ENCODE measurements at places on chromosomes 2 and 18.
A peak's percentile ranks its signal among the peaks of the same experiment; 100 is the strongest.

DNA sequence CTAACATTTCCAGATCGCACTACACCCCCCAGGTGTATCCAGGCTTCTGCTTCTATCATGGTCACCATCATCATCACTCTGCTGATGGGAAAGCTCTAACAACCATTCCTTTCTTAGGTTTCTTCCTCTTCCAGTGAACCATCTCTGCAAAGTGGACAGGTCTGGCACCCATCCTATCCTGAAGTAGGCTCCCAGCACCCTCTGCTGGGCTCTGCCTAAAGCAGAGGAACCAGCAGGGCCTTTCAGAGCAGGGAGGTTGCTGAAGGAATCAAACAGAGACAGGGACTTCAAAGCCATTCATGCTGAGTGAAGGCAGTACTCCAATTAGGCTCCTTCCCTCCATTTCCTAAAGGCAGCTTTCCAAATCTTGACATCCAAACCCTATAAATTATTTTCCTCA, 27.2 kb upstream of the SATB2 start:
- DNase-seq, result no peak

DNA sequence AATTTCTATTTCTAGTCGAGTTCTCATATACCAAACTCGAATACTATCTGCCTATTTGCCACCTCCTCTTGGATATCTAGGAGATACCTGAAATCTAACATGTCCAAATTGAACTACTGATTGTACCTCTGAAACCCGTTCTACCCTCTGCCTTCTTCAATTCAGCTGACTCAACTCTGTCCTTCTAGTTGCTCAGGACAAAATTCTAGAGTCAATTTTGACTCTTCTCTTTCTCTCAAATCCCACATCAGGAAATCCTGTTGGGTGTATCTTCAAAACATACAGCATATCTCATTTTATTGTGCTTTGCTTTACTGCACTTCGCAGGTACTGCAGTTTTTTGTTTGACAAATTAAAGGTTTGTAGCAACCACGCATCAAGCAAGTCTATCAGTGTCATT, 137.8 kb downstream of the ZAP70 start:
- no peak for DNase-seq

- no peak for DNase-seq
These were observed 40.1 kb upstream of the GPD2 start for GRCh38 chr2:156396126-156396525.

GRCh38 chr2:193907561-193907960, 1712.8 kb upstream of the TMEFF2 start:
- DNase-seq, result no peak

DNA sequence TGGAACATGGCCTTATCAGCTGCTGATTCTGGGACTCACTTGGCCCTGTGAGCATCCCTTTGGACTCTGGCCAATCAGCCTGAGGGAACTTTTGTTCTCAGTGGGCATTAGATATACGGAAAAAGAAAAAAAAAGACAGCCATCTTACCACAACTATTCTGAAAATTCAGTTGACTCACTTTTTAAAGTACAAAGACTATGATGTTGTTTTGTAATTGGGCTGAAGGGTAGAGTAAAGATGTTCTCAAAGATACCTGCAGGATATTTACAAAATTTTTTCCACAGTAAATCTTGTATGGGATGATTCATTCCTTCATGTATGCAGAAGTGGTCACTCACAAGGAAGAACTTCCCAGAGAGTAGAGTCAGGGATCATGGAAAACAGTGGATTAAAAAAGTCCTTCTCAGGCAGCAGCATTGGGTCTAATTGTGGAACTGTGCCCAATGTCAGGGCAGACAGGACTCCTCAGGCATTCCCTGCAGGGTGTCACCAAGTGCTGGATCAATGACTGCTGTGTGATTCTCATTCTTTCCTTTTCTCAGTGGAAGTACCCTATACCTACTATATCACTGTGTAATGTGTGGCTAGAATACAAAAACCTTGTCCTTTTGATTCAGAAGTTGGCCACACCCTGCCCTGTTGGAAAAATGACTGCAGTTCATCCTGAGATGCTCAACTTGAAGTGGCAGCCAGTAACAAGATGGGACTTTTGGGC, 35.4 kb downstream of the SULT1C4 start:
- no peak for DNase-seq

GRCh38 chr18:76233876-76234675, 261.0 kb downstream of the ZNF516 start:
- no peak for DNase-seq

GRCh38 chr2:75408771-75409170, 152.0 kb downstream of the EVA1A start:
- DNase-seq, result no peak

DNA sequence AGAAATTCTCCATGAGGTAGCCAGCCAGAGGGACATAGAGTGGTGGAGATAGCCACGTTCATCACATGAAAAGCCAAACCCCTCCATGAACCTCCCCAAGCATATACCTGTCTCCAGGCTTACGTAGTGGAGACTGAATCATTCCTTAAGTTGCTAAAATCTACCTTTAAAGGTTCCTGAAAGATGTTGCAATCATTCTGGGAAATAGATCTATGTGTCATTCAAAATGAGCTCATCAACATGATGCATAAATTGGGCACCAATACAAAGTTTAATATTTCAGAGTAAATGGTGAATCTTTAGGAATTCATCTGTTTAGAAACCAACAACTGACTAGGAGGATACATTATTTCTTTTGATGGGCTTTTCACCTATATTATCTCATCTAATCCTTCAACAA, 362.6 kb upstream of the ID2 start:
- no peak for DNase-seq

GRCh38 chr2:143262389-143262788, 133.2 kb downstream of the ARHGAP15 start:
- no peak for DNase-seq

DNA sequence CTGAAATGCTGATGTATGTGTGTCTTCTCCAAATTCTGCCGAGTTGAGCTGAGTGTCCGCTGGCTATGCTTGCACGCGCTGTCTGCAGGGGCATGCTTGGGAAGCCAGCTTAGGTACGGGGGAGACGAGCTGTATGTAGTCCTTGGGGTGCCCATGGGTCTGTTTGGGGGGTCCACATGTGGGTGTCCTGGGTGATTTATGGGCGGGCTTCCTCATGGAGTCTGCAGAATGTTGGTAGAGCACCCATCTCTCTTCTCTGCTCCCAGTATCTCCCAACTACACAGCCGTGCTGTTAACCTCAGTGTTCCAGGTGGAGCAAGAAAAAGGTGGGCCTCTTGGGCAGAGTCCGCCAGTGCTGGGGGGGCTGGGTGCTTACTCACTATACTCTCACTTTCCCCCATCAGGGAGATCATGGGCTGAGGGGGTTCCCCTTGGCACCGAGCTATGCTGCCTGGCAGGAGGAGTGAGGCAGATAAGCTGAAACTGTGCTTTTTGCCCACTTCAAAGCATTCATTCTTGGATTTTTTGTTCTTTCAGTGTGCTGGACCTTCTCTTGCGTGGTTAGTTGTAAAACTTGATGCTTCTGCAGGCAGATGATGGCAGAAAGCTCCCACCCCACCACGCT, 128.2 kb upstream of the ALKAL2 start:
- DNase-seq, result no peak

- no peak for DNase-seq
These were observed 12.8 kb downstream of the SESTD1 start for GRCh38 chr2:179251870-179252269.

DNA sequence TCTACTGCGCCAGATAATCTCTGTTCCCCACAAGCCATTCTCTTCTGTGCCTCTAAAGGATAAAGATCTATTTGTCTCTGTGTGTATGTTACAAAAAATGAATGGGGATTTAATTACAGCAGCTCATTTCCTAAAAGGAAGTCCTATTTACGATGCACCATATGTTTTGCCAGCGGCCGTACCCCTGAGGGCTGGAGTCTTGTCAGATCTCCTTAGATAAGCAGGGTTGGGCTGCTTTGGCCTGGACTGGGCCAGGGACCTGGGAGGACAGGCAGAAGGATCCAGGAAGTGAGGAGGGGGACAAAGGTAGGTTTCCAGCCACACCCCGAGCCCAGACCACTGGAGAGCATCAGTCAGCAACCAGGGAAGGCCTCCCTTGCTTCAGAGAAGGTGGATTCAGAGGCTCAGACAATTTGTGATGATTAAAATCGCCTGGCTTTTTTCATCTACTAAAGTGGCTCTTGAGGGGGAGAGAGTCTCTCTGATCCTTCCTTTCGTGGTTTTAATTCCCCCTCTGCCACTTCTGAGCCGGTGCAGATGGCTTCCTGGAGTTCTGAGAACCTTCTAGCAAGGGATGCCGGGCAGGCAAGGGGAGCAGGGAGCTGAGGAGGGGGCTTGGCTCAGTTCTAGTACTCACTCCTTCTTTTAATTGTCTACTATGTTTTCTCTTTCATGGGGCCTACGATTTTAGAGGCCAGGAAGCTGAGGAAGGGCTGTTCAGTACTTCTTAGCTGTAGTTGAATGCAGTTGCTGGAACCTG, 42.1 kb downstream of the MYCN start:
- no peak for DNase-seq

GRCh38 chr2:97871096-97871780, 124.5 kb downstream of the TMEM131 start:
- no peak for DNase-seq

DNA sequence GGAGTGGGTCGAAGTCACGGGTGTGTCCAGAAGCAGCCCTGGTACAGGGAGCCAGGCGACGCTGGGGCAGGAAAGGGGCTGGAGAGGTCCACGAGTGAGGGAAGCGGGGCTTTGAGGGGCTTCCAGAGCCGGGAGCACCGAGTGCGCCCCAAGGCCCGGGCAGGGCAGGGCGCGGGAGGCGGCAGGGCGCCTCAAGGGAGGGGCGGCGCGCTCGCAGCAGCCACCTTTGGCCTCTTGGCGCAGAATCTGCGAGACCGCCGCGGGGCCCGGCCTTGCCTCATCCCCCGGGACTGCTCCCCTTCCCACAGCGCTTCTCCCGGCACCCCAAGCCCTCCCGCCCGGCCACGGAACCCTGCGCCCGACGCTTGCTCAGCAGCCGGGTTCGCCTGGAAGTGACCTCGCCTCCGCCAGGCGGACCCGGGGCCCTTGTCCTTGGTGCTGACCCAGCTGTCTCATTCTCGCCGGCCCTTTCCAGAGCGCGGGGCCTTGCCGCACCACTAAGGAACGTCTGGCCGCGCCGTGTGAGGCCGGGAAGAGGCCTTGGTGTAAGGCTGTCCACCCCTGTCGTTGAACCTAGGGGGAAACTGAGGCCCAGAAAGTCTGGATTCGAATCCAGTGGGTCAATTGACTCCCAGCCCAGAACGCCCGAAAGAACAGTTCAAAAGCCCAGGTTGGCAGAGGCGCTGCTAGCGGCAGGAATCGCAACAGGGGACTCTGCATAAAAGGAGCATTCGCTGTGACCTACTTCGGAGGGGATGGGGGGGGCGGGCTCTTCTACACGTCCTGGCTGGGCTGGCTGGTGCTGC, 584 bp upstream of the DNER start:
- DNase-seq, result peak; percentile 53

GRCh38 chr18:77069931-77070330, 62.7 kb downstream of the MBP start:
- DNase-seq, result no peak

GRCh38 chr18:75161256-75162028, 47.5 kb downstream of the PTGR3 start:
- no peak for DNase-seq

DNA sequence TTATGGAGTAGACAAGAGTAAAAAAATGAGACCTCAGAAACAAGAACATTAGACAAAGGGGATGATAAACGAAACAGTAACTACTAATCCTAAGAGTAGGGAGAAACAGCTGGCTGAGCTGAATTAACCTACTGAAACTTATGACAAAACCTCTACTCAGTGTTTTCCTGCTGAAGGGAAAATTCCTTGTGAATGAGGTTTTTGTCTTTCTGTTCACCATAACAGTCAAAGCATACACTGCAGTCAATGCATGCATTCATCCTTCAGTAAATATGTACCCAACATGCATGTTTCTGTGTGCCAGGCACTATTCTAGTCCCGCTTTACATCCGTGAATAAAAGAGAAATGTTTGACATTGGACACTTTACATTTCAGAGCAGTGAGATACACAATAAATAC, 805.6 kb upstream of the KLHL29 start:
- peak; percentile 16 for DNase-seq

DNA sequence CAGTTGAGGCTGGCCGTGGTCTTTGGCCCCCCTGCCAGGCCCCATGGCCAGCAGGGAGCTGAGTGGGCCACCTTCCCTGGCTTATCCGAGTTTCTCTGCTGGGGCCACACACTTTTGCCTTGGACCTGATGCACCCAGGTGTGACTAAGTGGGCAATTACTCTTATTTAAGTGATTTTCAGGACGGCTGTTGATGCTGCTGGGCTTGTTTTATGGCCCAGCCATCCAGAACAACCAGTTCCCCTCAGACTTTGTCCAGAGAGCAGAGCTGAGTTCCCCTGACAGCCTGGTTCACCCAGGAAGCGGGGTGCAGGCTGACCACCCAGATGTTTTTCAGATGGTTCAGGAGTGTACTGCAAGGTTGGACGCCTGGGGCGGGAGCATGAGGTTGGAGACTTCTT, 68.8 kb downstream of the GLI2 start:
- no peak for DNase-seq

- no peak for DNase-seq
These were observed 82.9 kb downstream of the KCTD1 start for GRCh38 chr18:26465431-26465830.

DNA sequence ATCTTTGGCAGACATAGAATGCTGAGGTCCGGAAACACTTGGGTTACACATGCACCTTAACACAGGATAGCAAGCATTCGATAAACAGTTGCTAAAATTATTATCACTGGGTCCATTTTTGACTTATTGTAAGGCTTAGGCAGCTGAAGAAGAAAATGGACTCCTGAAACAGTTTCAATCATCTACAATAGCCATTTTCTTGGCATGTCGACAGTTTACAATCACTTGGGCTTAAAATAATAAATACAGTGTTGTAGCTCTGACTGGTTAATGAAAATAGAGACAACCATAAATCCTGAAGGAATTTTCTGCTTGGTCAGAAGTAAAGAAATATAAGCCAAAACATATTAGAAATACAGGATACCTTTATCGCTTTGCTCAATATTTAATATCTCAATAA, 169.2 kb downstream of the XIRP2 start:
- DNase-seq, result no peak

- no peak for DNase-seq
These were observed 19.5 kb downstream of the GPR45 start for GRCh38 chr2:105261061-105261460.

GRCh38 chr2:205403244-205403825, 279.0 kb upstream of the NRP2 start:
- no peak for DNase-seq

DNA sequence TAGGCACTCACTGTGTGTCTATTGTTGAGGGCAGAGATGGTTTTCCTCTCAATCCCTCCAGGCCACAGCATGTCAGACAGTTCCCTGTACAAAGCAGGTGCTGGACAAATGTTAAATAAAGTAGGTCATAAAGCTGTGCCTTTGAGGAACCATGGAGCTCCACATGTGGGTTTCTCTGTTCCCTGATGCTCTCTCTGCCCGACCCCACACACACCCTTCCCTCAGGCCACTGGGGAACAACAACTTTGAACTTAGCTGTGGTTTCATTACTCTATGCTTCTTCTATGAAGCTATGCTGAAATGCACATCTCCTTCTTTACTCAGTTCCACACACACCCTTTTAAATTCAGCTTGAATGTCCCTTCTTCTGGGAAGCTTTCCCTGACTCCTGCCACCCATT, 415.3 kb downstream of the HRH4 start:
- no peak for DNase-seq
